Right hindlimb (tissue), 1 donor: ENCODE measurements at places on chromosomes 7 and 10.

DNA sequence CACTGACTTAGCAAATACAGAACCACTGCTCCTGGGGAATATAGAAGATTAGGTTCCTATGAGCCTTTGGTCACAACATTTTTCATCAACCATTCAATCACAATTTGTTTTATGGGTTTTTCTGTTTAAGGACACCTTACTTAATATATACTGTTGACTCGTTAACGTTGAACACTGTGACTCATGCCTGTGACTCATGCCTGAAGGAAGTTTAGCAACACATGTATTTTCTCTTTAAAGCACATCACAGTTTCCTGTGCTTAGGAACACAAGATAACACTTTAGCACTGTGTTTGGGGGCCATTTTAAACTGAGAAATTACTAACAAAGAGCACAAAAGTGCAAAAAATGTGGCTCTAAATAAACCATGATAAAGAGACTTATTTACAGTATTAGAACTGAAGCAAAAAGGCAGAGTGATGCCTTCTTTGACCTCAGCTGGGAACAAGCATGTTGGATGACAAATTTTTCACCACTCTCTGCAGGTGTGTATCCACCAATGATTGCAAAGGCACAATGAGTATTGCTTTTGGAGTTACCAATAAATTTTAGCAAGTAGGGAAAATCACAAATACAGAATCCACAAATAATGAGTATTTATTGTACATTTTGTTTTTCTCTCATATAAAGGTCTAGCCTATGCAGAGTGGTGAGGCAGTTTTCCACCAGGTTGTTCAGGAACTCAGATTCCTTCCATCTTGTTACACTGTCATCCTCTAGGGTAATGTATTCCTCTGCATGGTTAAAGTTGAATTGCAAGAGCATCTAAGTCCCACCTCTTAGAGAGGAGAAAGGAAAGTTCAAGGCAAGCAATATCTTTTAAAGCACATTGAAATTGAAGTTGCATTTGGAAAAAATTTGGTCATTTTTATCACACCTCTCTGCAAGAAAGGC lies 7.3 kb downstream of the FGFBP3 start:
- DNase-seq = no peak

DNA sequence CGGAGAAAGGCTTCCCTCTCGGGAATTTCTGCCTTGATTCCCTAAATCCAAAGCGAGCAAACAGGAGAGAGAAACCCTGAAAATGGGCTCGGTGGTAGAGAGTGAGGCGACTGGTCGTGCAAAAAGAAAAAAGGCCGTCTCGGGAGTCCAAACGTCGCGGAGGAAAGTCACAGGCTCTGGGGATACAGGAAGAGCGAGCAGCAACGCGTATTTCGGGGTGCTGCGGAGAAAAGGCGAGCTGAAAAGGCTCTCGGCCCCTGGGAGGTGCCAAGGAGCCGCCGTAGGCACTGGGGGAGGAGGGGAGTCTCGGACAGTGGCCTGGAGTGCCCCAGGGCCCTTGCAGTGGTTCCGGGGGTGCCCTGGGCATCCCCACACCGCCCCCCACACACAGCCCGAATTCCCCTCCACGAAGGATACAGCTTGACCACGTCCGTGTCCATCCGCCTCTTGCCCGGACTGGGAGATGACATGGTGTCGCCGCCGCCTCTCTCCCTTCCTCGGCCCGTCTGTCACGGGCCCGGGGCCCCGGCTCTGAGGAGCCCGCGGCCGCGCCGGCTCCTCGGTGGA lies 591 bp downstream of the UBE2H start:
- peak; percentile 50 for DNase-seq

DNA sequence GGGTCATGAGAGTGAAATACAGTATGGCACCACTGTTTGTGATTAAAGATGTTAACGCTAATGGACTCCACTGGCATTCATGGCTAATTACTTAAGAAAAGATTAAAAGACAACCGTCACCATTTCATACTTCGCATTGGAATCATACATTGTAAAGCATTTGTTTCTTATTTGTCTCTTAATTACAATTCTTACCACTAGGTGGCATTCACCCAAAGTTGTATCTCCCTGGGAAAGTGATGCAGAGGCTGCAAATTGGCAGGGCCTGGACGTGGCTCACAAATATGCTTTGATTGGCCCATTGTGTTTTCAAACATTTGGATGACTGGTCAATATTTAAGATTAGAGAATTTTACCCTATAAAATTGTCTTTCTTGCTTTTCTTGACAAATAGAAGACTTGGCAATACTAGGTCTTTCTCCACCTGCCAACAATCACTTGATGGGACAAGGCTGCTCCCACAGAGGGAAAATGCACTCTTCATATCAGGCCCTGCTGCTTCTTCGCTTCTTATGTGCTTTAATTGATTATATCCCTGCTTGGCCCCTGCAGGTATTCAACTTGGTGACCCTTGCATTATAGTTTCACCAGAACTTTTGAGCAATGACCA lies 72.1 kb upstream of the STARD3NL start:
- peak; percentile 24 for DNase-seq

- DNase-seq = no peak
Measured at GRCh38 chr7:20475756-20476155, 139.7 kb upstream of the ABCB5 start.

- no peak for DNase-seq
Measured at GRCh38 chr10:47190301-47190700, 109.7 kb upstream of the GDF10 start.

GRCh38 chr7:25371972-25372371 lies 143.7 kb upstream of the NPVF start:
- DNase-seq = no peak
